ENCODE measurements at places on chromosomes 13 and 19. TPM values are rescaled to one million over a fixed set of nuclear protein-coding genes. Genes with fewer than 3 reads are reported as not detected.

The SPTBN4 gene
- 1.7 TPM for total RNA-seq

The ELAVL3 gene
- 0.63 TPM for total RNA-seq

GRCh38 chr13:84025824-84026223, 143.6 kb upstream of the SLITRK1 start:
- DNase-seq = no peak
- H3K36me3 ChIP-seq = no peaks in the 10 kb centered on the region
- no peaks in the 10 kb centered on the region for H3K27me3 ChIP-seq
- H3K4me1 ChIP-seq = peaks cover 24% of the 10 kb centered on the region

GRCh38 chr13:23434491-23434890, 989 bp upstream of the SACS start:
- H3K27ac ChIP-seq = no peak overlapping the region
- DNase-seq = no peak
- no peaks in the 10 kb centered on the region for H3K27me3 ChIP-seq
- H3K4me3 ChIP-seq = peak overlapping the region; percentile 73
- peaks cover 9% of the 10 kb centered on the region for H3K4me1 ChIP-seq
- no peaks in the 10 kb centered on the region for H3K36me3 ChIP-seq

The RFPL4AL1 gene
- total RNA-seq = not detected

The PALM3 gene
- 2.4 TPM for total RNA-seq

The LRRC63 gene
- total RNA-seq = 0.38 TPM

The ZNF229 gene
- 6.0 TPM for total RNA-seq

- DNase-seq = no peak
- H3K27ac ChIP-seq = no peak overlapping the region
- no peak overlapping the region for H3K4me3 ChIP-seq
- H3K4me1 ChIP-seq = no peaks in the 10 kb centered on the region
- no peaks in the 10 kb centered on the region for H3K36me3 ChIP-seq
These were observed 1.8 kb downstream of the FAM187B start for GRCh38 chr19:35226748-35227147.

The ETV2 gene
- 1.5 TPM for total RNA-seq

DNA sequence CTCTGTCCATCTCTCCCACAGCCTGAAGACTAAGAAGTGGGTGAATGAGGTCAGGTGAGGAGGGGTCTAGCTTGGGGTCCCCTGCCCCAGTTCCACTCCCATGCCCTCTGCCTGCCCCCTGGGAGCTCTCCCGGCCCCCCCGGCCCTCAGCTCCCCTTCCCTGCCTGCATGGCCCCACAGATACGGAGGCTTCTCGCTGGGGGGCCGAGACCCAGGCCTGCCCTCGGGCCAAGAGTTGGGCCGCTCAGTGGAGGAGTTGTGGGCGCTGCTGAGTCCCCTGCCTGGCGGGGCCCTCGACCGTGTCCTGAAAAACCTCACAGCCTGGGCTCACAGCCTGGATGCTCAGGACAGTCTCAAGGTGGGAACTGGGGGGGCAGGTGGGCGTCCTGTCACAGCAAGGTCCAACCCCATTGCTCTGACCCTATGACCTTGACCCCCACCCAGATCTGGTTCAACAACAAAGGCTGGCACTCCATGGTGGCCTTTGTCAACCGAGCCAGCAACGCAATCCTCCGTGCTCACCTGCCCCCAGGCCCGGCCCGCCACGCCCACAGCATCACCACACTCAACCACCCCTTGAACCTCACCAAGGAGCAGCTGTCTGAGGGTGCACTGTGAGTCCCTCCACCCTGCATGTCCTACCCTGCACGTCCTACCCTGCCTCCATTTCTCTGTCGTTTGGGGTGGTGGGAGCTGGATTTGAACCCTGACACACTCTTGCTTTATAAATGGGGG, 10.9 kb upstream of the ARHGAP45 start:
- H3K4me1 ChIP-seq = no peaks in the 10 kb centered on the region
- no peaks in the 10 kb centered on the region for H3K36me3 ChIP-seq
- DNase-seq = no peak
- H3K27ac ChIP-seq = no peak overlapping the region
- H3K4me3 ChIP-seq = no peak overlapping the region
